ENCODE measurements at places on chromosomes 5 and 9.

DNA sequence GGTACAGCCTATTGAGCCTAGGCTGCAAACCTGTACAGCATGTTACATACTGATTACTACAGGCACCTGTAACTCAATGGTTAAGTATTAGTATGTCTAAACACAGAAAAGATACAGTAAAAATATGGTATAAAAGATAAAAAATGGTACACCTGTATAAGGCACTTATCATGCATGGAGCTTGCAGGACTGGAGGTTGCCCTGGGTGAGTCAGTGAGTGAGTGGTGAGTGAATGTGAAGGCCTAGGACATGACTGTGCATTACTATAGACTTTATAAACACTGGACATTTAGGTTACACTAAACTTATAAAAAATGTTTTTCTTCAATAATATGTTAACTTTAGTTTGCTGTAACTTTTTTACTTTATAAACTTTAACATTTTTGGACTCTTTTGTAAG, 171.3 kb downstream of the SLC28A3 start:
- no peak for DNase-seq

- DNase-seq: no peak
Observed at GRCh38 chr5:8136271-8136670, 267.3 kb downstream of the MTRR start.

DNA sequence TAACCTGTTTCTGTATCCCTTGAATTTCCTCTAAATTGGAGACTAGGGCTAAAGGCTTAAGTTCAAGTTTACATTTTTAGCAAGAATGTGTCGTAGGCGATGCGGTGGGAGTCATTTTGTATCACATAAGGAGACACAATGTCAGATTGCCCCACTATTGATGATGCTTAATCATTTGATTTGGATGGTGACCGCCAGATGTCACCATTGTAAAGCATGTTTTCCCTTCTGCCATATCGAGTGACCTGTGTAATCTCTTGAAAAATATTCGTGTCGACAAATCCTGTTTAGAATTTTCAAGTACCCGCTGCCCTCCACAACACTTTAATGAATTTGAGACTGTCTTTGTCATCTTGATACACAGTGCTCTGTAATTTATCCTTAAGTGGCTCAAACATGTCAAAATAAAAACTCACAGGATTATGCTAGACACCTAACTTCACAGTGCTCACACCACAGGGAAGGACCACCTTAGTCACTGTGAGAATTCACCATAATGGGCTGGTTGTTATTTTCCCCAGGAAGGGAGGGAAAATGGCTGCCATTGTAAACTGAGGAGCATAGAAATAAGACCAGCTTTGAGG, 34.5 kb upstream of the SLC46A2 start:
- DNase-seq: peak; percentile 74

- DNase-seq: no peak
Observed at GRCh38 chr9:22160221-22160620, 151.1 kb upstream of the CDKN2B start.

DNA sequence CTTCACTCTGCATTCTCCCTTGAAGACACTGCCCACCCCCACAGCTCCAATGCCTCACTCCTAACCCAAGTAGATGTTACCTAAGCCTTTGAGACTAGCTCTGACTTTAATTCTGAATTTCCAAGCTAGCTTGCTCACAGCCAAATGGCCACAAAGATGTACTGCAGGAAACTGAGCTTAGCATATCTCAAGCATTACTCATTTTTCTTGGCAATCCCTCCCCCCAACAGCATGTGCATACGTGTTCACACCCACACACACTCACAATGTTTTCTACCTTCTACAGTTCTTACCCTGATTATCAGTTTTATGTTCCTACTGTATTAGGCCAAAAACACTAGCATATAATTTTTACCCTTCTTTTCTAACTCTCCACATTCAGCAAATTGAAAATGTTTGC, 13.7 kb upstream of the GRIA1 start:
- no peak for DNase-seq

DNA sequence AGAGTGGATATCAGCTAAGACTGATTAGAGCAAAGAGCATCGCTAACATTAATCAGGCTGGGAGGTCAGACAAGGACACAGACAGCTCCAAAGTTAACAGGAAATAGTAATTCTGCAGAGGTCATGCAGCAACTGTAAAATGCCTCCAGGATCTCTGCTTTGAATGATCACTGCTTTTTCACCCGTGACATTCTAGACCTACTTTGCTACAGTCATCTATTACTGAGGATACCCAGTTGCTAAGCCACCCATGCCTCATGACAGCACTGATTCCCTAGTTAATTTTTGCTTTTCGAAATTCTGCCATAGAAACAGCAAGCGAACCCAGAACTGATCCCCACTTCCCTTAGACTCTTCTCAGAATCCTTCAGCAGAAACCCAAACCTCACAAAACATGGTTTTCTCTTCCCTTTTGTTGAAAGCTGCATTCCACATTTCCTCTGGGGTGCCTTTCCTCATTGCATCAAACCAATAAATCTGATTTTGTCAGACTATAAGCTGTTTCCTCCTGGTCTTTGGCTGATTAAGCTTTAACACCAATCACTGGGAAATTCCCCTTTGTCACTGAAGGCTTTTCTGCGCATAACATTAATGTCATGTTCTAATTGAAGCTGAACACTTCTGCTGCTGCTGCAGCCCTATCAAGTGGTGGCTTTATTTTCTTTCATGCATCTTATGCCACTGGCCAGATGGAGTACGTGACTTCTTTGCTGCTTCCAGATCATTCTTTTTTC, 201.1 kb upstream of the CHD1 start:
- no peak for DNase-seq

- DNase-seq: no peak
Observed at GRCh38 chr9:97387936-97388684, 23.8 kb upstream of the TDRD7 start.

DNA sequence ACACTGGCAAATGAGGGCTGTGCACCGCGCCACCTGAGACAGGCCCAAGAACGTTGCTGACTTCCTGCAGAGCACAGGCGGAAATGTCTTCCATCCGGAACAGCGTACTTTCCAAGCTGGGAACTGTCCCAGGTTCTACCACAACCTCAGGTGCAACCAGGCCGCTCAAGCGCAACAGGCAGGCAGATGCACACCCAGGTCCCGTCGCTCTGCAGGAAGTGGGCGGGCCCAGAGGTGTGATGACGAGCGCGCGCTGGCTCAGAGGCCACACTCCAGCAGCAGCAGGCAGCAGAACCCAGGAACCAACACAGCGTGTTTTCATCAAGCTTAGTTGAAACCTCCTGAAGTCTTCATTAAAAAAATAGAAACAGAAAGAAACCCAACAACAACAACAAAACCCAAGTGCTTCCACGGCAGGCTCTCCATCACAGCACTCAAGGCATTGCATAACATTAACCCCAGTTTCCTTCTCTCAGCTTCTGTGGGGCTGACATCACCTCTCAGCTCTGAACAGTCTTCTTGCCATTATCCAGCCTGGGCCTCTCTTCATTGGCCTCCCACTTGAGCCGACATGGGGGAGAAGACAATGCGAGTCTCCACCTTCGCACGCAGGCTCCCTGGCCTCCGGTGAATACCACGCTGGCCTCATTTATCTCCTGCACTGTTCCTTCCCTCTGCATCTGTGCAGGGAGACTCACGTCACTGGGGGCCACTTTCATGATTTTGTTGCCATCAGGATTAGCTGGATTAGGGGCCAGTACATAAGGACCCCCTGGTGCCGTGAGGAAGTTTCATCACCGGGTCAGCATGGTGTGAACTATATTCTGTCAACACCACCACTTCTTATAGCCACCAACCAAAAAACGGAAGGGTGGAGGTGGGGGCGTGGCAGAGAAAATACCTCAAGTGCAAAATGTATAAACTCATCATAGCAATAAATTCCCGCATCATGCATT, 22.1 kb downstream of the PTCH1 start:
- peak; percentile 88 for DNase-seq

GRCh38 chr5:6692906-6693305, 20.3 kb upstream of the TENT4A start:
- no peak for DNase-seq

GRCh38 chr5:143196601-143197259, 206.8 kb downstream of the NR3C1 start:
- DNase-seq: no peak

DNA sequence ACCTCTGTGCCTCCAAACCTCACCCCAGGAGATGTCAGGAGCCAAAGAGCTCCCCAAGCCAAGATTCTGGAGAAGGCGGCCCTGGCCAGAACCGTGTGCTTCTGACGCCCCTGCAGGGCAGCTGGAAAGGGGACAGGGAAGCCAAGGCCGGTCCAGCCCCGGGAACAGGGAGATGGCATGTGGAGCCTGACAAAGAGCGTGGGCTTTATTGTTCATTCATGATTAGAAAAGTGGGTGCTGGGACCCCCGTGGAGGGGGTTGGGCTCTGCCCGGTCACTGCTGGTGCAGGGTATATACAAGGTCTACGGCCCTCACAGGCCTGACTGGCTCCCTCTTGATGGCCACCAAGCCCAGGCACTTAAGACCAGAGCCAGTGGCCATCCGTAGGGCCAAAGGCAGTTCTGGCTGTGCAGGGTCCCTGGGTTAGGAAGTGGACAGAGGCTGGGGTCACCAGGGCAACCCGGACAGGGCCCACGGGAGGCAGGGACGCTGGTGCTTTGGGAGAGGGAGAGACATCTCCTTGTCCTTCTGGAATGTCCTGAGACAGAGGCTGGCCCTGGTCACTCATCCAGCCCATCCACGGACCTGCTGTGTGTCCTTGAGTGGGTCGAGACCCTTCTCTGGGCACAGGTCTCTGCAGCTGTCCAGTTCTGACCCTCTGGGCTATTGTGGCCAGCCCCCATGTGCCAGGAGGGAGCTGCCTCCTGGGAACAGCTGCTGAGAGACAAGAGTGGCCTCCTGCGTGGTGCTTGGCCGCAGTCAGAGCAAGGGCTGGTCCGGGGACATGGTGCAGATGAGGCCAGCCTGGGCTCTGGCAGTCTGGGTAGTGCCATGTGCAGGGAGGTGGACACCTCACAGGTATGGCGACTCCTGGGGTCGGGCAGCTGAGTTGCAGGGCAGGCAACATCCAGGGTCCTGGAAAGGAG, 12.5 kb downstream of the NINJ1 start:
- no peak for DNase-seq

- peak; percentile 61 for DNase-seq
Observed at GRCh38 chr5:168947212-168947868, 353.6 kb downstream of the SLIT3 start.

GRCh38 chr5:76225336-76225735, 142.2 kb downstream of the SV2C start:
- DNase-seq: peak; percentile 14

- DNase-seq: peak; percentile 37
Observed at GRCh38 chr9:77841739-77842386, 189.7 kb downstream of the GNAQ start.

DNA sequence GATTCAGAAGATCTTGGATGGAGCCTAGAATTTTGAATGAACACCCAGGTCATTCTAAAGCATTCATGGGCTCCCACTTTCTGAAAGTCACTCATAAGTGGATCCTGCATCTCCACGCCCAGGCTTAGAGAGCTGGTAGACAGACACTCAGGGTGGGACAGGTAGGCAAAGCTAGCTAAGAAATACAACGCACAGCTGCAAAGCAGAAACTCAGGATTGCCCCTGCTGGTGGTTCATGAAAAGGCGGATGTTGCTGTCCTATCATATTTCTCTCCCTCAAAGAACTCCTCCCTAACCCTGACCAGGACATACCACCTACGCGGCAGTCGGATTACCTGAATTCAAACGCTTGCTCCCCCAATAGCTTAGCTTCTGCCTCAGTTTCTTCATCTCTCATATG, 226.5 kb downstream of the GLIS3 start:
- DNase-seq: peak; percentile 35

DNA sequence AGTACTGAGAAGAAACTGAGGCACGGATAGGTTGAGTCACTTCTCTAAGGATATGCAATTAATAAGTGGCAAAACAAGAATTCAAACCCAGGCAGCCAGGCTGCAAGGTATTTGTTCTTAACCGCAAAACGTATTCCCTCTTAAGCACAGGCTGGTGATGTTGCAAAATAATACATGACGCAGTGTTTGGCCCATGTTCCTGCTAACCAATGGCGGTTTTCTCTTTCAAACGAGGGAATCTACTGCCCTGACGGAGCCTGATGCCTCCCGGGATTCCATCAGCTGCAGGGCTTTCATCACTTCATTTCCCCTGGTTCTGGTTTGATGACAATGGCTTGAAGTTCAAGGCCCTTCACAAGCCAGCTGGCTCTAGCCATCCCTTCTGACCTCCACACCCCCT, 154.8 kb downstream of the SLIT3 start:
- DNase-seq: peak; percentile 5

- DNase-seq: no peak
Observed at GRCh38 chr5:141850786-141851185, 27.4 kb downstream of the PCDH1 start.

DNA sequence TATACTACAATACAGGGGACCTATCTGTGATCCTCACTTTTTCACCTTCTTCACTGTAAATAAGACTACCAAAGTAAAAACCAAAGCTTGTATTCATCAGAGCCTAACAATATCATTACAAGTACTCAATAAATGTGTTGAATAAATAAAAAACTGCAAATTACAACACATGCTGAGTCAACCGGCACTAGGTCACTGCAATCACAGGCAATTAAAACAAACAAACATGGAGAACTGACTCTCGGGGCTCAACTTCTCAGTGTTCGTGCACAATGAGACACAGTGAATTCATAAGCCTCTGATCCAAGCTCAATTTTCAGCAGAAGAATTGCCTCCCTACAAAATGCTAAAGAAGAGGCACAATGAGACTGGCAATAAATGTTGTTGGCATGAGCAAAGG, 69.2 kb downstream of the CDK5RAP2 start:
- no peak for DNase-seq

GRCh38 chr5:24005384-24005783, 498.0 kb downstream of the PRDM9 start:
- no peak for DNase-seq

GRCh38 chr5:139207297-139208000, 9.3 kb upstream of the SIL1 start:
- no peak for DNase-seq

GRCh38 chr5:116930616-116931015, 356.0 kb upstream of the SEMA6A start:
- DNase-seq: no peak

DNA sequence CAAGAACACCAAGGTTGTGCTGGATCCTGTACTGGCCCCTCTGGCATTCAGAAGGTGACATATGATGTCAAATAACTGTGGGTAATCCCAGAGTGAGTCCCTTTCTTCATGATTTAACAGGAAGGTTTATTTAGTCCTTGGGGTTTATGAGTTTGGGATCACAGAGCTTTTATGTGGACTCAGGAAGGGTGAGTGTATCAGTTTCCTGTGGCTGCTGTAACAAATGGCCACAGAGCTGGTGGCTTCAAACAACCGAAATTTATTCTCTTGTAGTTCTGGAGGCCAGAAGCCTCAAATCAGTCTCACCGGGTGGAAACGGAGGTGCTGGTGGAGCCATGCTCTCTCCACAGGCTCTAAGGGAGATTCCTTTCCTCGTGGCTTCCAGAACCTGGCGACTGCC, 157.7 kb downstream of the MELK start:
- no peak for DNase-seq

DNA sequence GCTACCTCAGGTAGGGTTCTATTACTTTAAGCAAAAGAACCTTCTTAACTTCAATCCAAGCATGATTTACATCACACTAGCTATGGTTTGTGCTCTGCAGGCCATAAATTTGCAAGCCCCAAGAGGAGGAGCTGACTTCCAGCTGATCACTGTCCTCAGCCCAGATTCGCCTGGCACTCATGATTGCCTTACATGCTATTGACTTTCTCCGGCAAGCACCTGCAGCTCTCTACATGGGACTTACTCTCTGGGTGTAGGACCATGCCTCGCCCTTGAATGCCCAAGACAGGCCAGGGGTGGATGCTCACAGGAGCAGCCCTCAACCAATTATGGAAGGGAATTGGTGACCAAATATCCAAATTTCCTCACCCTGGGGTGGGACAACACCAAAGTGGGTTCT, 99.8 kb downstream of the ESM1 start:
- no peak for DNase-seq

GRCh38 chr5:60948738-60949137, 3.7 kb downstream of the NDUFAF2 start:
- DNase-seq: no peak

All from NB4 (cell line).